ENCODE measurements at places on chromosomes 2 and 18. TPM values are rescaled to one million over a fixed set of nuclear protein-coding genes. Genes with fewer than 3 reads are reported as not detected.

Gene IL36A
- total RNA-seq, result not detected

Gene RAD51AP2
- not detected for total RNA-seq

Gene VWA3B
- total RNA-seq, result not detected

Gene ACVR1
- 18.3 TPM for total RNA-seq

Gene KCNG2
- not detected for total RNA-seq

Gene RAB31
- total RNA-seq, result 1.1 TPM

Gene GBX2
- not detected for total RNA-seq

Gene ANKRD30B
- total RNA-seq, result not detected

Gene SELENOI
- total RNA-seq, result 61.9 TPM

Gene RAB27B
- total RNA-seq, result 0.15 TPM

Gene CLEC4F
- not detected for total RNA-seq

Gene MTLN
- total RNA-seq, result 112 TPM

Gene NAT8
- not detected for total RNA-seq

GRCh38 chr2:85428343-85428881 is 9.9 kb downstream of the SH2D6 start:
- DNase-seq, result no peak

DNA sequence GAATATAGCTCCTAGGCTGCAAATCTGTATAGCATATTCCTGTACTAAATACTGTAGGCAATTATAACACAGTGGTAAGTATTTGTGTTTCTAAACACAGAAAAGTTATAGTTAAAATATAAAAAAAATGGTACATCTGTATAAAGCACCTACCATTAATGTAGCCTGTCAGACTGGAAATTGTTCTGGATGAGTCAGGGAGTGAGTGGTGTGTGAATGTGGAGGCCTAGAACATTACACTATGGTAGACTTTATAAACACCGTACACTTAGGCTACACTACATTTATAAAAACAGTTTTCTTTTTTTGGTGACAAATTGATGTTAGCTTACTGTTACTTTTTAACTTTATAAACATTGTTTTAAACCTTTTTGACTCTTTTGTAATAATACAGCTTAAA is 226.3 kb downstream of the CCDC85A start:
- no peak for DNase-seq

DNA sequence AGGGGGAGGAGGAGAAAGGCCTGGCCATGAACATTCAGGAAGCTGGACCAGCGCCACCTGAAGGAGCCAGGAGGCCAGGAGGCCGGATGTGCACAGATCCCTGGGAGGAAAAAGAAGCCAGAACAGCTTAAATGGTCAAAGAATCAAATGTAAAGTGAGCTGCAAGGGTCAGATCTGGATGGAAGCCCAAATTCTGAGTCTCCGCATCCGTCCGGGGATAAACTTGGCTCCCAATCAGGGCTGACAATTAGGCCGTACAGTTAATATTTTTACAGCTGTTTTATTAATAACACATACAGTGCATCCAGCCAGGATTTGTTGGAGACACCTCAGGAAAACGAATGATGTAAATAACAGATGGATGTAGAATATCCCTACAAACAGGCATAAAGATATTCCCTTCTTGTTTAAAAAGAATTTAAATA is 495.1 kb upstream of the TCF4 start:
- DNase-seq, result no peak

DNA sequence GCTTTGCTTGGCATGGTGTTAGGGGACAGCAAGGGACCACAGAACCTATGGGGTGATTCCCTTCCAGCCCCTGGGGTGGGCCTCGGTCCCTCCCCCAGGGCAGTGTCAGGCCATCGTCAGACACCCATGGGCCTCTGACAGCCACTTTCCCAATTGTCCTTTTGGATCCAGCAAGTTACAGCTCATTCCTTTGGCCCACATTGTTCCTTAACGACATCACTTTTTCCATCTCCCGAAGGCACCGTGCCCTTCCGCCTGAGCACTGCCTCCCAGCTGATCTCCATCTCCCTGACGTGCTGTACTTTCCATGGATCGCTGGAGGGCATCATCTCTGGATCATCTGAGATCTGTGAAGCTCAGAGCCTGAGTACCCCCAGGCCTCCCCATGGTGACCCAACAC is 10.4 kb upstream of the KCNK3 start:
- no peak for DNase-seq

GRCh38 chr18:44502790-44503189 is 177.9 kb upstream of the SETBP1 start:
- DNase-seq, result no peak

GRCh38 chr2:206049392-206049791 is 36.6 kb downstream of the INO80D start:
- DNase-seq, result no peak

DNA sequence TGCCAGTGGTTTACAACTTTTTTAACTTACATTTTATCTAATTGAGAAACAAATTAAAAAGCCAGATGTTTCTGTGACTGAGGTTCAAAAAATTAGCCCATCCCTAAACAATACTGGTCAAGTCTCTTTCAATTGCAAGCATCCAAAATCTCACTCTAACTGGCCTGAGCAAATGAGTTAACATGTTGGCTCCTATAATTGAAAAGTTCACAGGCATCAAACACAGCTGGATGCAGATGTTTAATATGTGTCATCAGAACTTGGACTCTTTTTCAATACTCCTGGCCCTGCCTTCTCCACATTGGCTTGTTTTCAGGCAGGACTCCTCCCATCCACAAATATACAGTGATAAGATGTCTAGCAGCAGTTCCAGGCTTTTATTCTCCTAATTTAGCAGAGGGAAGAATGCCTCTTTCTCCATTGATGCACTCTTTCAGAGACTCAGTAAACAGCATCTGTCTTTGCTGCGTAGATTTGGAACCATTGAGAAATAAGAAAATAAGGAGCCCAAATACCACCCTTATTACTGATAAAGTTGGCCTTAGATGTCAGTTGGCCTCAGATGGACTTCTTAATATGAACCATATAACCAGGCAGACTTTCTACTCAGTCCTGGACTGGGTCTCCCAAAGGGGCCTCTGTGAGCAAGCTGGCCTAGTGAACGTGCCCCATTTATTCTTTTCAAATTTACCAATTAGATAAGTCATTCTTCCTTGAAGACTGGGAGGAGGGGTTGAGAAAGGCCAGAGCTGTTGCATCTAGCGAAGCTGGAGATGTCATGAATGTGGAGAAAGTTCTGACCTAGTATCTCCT is 30.4 kb upstream of the FN1 start:
- no peak for DNase-seq

DNA sequence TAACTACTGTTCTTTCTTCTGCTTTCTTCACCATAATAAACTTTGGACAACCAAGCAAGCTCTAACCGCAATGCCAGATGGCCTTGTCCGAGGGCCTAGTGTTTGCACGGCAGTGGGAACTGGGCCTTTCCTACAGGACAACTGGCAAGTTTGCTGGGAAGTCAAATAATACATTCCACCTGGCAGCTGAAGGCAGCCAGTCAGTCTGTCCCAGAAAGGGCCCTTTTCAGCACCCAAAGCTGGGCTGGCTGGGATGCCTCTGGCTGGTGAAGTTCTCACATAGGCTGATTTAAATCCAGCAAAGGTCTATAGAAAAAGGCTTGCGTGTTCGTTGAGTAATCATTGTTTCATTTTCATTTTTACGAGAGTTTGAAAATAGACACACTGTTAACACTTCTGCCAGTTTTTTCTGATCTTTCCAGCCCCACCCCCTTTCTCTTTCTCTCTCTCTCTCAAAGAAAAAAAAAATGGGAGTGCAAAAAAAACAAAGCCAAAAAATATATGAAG is 110.0 kb upstream of the EPAS1 start:
- no peak for DNase-seq

DNA sequence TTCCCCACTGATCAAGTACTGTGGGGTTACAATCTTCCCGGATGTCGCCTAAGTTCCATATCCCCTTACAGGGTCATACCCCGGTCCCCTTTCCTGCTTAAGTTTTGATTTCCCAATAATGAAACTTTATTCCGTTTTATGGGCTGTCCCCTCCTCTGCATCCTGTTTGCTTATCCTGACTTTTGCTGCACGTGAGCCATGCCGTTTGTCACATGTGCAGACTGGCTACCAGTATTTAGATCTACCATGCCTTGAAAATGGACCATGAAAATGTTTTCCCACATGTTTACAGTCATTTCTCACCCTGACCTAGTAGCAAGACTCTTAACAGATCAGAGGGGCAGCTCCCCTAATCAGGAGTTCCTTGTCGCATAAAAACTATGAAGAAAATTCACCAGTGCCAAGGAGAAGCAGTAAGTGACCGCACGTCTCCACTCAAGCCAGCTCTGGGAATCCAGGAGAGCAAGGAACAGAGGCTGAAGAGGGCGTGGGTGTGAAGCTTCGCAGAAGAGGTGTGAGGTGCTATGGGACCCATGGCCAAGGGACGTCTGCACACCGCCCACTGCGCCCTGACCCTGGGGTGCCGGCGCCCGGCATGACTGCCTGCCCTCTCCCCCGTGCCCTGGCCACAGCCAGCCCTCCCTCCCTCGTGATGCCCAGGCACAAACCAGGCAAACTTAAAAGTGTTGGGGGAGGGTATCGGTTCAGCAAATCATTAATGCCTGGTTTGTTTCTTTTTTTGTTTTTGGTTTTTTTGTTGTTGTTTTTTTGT is 440.8 kb upstream of the SALL3 start:
- DNase-seq, result no peak

GRCh38 chr18:29154196-29154757 is 977.3 kb upstream of the CDH2 start:
- no peak for DNase-seq

DNA sequence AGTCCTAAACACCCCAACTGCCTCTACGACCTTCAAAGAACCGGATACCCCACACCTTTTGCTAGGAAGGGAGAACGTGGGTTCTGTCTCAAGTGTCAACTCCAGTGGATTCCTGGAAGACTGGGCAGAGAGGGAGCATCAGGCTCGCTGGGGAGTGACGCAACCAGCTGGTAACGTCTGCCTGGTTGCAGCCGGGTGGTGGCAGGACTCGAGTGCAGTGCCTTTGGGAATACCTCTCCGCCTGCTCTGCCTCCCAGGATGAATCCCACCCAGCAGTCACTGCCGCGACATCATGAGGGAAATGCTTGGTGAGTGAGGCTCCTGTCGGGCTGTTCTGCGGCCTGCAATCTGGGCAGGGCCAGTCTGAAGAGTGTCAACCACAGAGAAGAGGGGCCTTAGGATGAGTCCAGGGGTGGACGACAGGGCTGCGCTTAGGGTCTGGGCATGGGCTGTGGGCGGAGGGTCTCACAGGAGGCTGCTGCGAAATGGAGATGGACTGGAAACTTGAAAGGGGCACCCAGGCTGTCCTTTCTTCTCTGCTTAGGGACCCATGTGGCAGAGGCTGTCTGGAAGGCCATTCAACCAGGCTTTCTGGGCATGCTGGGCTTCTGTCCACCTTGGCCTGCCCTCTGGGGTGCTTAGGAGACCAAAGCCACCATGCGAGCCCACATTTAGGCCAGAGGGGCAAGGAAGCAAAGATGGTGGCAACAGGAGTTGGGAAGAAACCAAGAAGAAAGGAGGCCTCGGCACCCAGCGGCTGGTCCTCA is 12.9 kb downstream of the GPR17 start:
- DNase-seq, result no peak

- no peak for DNase-seq
Observed at GRCh38 chr2:86445436-86445835, 4.3 kb downstream of the KDM3A start.

DNA sequence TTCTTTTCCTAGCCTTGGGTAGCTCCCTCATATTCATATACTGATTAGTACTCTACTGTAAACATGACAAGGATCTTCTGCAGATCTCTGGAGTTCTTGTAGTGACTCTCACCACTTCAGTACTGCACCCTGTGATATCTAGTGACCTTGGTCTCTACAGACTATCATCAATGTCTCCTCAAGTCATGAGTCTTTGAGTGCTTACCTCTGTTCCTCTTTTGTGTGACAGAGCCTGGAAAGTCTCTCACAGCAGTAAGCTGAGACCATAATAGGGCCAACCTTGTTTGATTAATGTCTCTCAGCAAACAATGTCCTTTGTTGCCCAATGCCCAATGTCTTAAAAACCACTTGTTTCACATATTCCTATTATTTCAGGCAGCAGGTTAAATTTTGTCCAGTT is 34.2 kb upstream of the BAZ2B start:
- DNase-seq, result no peak

- DNase-seq, result no peak
Observed at GRCh38 chr2:241618296-241618805, 18.6 kb downstream of the THAP4 start.

- DNase-seq, result no peak
Observed at GRCh38 chr2:219687882-219688559, 60.6 kb downstream of the SLC4A3 start.

GRCh38 chr2:40352703-40353099 is 99.2 kb downstream of the SLC8A1 start:
- no peak for DNase-seq

DNA sequence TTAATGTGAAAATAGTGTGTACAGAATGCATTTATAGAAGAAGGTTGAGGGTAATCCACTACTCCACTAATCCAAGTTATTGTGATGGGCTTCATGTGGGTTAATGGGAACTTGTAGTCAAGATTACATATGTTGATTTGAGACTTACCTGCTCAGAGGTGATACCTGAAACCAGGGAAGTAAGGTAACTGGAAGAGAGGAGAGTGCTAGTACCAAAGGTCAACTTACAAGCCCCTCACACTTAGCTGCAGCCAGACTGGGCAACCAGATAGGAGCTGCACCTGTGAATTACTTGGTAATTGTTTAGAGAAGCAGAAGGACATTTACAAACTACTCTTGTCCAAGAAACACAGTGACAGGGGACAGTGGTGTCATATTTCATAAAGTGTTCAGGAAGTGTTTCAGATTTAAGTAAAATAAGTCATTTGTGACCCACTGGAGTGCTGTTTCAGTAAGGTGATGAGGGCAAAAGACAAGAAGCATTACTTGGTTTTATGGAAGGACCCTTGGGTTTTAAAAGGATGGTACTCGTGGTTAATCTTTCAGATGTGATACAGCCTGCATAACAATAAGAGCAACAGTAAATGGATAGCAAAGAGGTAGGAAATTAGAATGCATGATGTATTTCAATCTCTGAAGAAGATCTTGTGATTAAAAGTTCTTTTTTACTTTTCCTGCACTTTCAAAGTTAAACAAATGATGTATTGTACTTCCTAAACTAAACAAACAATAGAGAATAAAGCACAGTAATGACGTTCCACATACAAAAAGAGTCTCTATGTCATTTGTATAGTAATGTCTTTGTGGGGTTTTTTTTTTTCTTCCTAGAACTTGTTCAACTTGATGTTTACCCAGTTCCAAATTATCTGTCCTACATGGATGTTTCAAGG is 189.3 kb downstream of the PHLPP1 start:
- no peak for DNase-seq

GRCh38 chr2:29753671-29754444 is 167.5 kb downstream of the ALK start:
- DNase-seq, result no peak

DNA sequence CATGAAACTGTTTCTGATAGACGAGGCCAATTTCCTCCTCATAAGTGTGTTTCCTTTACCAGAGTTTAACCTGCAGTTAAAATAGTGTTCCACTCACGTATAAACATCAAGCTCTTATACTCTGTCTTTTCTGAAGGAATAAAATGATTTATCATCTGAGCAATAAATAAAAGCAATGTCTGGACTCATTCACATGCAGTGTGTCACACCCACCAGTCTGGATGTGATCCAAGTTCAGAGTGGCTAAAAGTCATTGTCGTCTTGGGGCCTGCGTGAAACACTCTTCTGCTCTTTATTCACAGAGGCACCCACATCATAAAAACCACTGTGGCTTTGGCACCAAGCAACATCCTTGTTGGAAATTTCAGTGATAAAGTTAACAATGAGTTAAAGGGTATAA is 19.5 kb upstream of the SLC9A4 start:
- DNase-seq, result no peak

Data from CD8-positive, alpha-beta memory T cell (primary cell).